Astrocyte (in vitro differentiated cells and primary cell): ENCODE measurements at places on chromosomes 4 and X.
A peak's percentile ranks its signal among the peaks of the same experiment; 100 is the strongest.

DNA sequence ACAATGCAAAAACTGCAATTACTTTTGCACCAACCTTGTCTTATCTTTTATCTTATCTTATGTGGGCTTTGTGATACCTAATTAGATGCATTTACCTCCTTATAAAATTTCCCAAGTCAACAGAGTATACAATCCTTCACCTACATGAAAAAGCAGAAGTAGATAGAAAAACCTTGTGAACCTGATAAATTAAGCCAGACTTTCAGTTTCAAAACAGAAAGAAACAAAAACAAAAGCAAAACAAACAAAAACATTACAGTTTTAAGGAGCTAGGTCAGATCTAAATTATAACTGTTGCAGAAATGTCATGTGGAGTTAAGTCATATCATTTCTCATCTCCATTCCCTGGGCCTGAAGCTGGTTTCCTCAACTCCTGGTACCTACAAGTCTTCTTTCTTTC, 24.9 kb upstream of the CXXC4 start:
- no peak for DNase-seq

DNA sequence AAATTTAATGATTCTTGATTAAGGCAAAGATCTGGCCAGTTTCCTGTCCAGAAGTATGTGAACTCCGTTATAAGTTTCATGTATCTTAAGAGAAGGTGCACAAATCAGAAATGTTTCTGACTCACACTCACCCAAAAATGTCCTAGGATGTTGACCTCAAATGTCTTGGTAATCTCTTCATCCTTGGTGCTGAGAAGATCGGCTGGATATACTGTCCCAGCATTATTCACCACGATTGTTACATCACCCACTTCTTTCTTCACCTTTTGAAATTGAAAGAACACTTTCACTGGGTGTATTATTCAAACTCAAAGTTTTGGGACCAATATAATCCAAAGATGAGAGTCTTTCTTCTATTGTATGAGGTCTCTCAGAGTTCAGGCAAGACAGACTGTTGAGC, 5.7 kb downstream of the HSD17B13 start:
- no peak for DNase-seq

DNA sequence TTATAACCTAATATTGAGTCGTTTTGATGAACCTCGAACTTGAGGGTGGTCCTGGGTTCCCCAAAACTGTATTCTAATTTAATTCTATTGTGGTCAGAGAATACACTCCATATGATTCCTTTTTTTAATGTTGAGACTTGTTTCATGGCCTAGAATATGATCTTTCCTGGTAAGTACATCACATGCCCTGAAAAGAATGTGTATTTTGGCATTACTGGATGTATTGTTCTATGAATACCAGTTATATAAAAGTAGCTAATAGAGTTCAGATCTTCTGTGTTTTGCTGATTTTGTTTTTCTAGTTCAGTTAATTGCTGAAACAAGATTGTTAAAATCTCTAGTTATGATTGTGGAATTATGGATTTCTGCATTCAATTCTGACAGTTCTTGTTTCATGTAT, 18.8 kb downstream of the PRRG1 start:
- no peak for DNase-seq

DNA sequence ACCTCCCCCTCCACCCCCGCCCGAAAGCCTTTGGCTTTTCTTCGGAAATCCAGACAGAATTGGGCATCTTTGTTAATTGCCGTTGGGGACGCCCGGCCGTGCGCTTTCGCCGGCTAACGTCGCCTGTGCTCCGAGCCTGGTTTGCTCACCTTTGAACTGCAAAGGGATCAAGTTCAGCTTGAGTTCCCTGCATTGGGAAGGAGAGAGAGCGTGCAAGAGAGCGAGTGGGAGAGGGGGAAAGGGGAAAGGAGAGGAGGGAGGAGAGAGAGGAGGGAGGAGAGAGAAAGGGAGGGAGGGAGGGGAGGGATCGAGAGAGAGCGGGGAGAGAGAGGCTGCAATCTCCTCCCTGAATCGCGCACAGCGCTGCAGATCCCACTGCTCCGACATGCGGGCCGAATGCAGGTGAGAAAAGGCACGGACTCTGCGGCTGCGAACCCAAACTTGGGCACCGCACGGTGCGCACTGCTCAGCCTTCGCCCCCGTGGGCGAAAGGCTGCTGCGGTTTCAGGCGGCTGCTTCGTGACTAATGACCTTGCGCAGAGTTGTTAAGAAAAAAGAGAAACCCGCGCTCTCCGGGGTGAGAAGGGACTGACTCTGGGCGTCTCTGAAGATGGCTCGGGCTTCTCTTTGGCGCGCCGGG, at the start of gene PCDH7:
Gene PCDH7, plus strand, starts transcription at position 349 of the 640 bp plus-strand sequence. CDS start 1,054 bp downstream, outside the sequence.
- DNase-seq, result peak; percentile 79

DNA sequence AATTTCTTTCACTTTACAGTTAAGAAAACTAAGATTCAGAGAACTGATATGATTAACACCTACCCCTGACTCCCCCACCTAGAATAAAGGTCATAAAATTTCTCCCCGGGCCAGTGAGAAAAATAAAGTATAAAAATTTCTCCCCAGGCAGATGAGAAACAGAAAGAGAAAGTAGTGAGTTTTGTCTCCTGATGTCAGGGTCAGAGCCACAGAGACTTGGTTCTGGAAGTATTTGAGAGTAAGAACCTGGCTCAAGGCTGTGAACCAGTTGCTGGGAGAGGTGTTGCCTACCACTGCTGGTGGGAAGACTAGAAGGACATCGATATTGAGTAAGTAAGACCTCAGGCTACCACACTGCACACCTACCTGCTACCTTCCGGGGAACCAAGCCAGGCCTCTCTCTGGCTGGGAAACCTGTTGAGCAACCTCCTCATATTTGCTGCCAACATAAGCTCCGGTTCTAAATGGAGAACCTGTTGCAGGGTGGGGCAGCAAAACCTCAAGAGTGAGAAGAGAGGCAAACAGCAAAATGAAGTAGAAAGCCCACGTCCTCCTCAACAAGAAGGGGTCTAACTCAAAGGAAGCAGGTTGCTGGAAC, 104.2 kb upstream of the PUDP start:
- no peak for DNase-seq

- peak; percentile 14 for DNase-seq
Measured at GRCh38 chr4:153318696-153319320, 25.7 kb upstream of the MND1 start.

GRCh38 chrX:111680988-111681779, at the start of gene ALG13:
Gene ALG13 (plus strand): TSS chrX:111681170. CDS start chrX:111681219, 49 bp downstream.
- peak; percentile 82 for DNase-seq
